ENCODE measurements at places on chromosomes 16 and 17.

GRCh38 chr17:14205992-14206461 is 30.6 kb downstream of the CDRT15 start:
- DNase-seq, result peak; percentile 29

DNA sequence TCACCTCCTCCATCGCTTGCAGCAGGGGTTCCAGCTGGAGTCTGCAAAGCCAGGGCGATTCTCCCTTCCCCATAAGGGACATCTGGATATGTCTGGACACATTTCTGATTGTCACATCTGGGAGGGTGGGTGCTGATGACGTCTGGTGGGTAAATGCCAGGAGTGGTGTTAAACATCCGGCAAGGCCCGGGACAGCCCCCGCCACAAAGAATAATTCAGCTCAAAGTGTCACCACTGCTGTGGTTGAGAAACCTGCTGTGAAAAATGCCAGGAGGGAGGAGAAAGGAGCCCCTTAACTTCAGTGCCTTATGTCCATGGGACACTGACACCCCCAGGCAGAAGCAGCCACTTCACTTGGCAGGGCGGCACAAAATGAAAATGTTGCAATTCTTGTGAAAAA is 179.4 kb upstream of the SDK2 start:
- DNase-seq, result no peak

DNA sequence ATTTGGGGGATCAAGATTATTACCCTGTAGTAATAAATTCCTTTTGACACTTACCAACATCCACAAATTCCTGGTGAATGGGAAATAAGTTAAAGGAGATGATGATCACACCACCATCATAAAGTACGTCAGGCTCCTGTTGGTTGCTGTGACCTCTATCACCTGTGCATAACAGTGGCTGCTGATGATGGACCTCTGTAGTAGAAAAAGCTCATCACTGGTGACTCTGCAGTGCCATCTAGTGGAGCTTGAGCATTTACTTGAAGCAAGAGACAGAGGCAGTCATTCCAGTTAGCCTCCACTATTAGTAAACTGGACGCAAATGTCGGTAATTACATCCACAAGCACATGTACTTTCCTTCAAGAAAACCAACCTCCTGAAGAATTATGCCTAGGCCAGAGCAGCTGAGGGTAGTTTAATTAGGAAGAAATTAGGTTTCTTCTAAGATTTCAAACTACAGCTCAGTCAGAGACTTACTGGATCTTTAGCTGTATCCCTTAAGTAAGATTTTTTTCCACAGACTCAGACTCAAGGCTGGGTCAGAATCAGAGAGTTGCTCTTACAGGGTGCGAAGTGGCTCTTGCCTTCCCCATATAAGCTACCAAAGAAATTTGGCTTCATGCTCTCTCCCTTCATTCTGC is 39.3 kb downstream of the CYB561 start:
- DNase-seq, result peak; percentile 64

GRCh38 chr17:76239538-76240274 is 587 bp downstream of the RNF157 start:
- no peak for DNase-seq

DNA sequence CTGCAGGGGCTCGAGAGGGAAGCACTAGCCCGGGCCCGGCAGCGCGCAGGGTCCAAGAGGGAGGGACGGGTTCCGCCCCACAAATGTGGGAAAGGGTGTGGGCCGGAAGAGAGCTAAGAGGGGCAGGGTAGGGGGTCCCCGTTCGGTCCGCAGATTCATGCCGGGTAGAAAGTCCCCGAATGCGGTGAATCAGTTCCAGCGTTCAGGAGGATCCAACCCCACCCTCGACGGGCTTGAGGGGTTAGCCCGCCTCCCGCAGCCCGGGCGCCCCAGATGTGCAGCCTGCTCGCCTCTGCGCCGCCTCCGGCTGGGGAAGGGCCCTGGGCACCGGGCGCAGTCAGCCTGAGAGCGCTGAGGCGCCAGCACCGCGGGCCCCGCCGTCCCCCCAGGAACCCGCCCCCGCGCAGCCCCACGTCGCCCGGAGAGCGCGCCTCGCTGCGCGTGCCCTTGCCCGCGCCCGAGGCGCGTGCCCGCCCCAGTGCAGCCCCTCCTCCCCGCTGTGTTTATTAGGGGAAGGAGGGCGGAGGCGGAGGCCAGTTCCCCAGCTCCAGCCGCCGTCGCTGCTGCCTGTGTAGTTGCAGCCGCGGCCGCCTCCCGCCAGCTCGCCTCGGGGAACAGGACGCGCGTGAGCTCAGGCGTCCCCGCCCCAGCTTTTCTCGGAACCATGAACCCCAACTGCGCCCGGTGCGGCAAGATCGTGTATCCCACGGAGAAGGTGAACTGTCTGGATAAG is at the start of gene LASP1:
Gene LASP1 (plus strand): TSS at position 533 of the 733 bp plus-strand sequence. CDS start 132 bp downstream, at position 665.
- DNase-seq, result peak; percentile 85

- DNase-seq, result no peak
Measured at GRCh38 chr17:81071761-81072741, 37.1 kb downstream of the BAIAP2 start.

GRCh38 chr17:78408476-78409050 is 30.1 kb downstream of the PGS1 start:
- DNase-seq, result no peak

DNA sequence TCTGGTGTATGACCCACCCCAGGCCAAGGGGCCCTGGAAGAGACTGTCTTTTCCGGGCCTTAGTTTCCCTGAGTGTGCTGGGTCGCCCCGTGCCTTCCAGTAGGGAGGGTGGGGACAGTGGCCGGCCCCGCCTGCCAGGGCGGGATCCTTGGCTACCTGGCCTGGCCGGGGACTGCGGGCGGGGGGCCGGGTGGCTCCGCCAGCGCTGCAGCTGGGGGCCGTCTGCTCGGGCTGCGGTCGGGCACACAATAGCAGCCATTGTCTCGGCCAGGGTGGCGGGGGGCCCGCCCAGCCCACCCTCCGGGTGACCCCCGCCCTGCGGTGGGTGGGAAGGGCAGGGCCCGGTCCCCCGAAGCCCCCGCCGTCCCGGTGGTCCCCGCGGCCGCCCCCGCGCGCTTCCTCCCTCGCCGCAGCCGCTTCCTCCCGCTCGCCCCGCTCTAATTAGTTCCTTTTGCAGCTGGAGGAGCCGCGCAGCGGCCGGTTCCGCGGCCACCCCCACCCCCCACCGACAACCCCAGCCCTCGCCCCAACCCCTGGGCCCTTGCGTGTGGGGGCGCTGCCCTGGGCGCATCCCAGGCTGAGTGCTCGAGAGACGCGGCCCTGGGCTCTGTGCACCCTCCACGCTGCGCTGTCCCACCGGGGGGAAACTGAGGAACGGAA is 11.6 kb downstream of the GLIS2 start:
- DNase-seq, result no peak

GRCh38 chr17:62321451-62321850 is 58.9 kb upstream of the EFCAB3 start:
- DNase-seq, result no peak

GRCh38 chr17:15444805-15445204 is 22.6 kb downstream of the CDRT4 start:
- no peak for DNase-seq

- DNase-seq, result no peak
Measured at GRCh38 chr17:2484876-2485275, 26.8 kb downstream of the METTL16 start.

GRCh38 chr17:78374631-78375274 is 3.7 kb upstream of the PGS1 start:
- DNase-seq, result no peak

DNA sequence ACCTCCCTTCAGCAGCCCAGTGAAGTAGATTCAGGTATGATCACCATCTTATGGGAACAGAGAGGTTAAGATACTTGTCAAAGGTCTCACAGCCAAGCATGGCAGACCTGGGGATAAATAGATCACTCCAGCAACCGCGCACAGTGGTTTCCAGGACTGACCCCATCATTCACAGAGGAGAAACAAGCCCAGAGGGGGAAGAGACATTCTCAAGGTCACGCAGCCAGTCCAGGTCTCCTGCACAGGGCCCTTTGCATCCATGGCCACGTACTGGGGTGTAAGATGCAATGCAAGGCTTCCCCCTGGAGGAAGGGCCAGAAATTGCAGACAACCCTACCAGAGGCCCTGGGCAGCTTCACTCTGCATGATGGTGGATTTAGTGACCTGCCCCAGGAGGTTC is 19.9 kb downstream of the TLE7 start:
- no peak for DNase-seq

DNA sequence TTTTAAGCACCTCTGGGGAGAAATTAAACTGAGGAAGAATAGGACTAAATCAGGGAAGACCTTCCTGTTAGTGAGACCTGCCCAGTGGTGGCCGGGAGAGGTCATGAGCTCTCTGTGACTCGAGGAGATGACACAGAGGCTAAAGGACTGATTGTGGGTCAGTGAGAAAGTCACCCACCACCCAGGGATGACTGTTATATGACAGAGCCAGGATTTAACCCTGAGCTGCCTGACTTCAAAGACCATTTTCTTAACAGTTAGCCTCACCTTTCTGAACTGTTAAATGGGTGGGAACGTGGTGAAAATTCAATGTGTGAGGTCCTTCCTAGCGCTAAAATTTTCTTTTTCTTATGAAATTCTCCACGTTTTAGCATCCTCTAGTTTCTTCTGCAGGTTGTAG is 72.5 kb downstream of the WSB1 start:
- DNase-seq, result no peak

DNA sequence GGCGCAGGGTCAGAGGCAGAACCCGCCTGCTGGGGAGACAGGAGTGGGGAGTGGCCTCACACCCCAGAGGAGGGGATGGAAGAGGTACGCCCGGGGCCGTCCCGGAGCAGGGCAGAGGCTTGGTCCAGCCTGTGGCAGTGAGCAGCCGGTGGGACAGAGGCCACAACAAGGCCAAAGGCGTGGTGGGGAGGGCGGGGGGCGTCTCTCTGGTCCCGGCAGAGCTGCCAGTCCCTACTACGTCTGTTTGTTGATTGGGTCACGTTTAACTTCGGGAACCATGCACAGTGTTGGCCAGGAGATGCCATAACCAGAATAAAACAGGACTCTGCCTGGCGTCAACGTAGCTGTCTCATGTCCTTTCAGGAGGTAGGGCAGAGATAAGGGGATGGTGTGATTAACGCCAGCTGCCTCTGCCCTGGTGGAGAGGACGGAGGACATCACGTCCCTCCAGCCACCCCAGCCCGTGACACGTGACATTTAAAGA is 192.8 kb downstream of the BANP start:
- DNase-seq, result no peak

- DNase-seq, result no peak
Measured at GRCh38 chr16:70805380-70805779, 4.4 kb upstream of the VAC14 start.

All from naive thymus-derived CD8-positive, alpha-beta T cell (primary cell).